Panc1 (cell line): ENCODE measurements at places on chromosomes 6 and 20.
A peak's percentile ranks its signal among the peaks of the same experiment; 100 is the strongest.

DNA sequence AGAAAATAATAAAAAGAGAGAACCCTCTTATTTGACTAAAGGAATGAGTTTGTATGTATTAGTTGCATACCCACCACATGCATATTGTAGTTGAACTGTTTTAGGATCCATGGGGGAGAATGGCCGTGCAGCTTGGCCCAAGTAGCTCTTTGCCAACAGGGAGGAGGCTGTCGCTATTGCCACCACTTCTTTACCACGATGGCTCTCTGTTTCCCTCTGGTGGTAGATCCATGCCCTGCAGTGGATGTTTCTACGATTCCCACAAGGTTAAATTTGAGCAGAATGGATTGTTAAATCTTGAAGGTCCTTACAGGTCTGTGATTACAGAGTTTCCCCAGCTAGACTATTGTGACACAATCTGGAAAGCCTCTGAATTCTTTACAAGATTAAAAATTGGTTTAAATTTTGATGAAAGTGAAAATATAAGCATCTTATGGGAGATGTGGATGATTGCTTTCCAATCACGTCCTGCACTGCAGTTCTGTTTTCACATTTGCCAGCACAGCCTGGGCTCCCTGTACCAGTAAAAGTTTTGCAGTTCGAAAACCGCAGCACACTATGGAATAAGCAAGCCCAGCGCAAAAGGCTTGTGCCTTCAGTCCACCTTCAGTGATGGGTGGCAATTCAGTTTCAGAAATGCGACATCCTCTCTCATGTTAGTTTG, 34.4 kb upstream of the FNDC1 start:
- peak; percentile 74 for DNase-seq

GRCh38 chr20:61352346-61353260, 100.5 kb downstream of the CDH4 start:
- DNase-seq, result no peak

- DNase-seq, result no peak
Measured at GRCh38 chr20:4563534-4563933, 158.2 kb upstream of the PRND start.

- DNase-seq, result no peak
Measured at GRCh38 chr6:134474955-134475354, 157.0 kb upstream of the SGK1 start.

GRCh38 chr6:12355354-12355753, 65.2 kb downstream of the EDN1 start:
- no peak for DNase-seq

GRCh38 chr6:31736768-31737314, 511 bp upstream of the CLIC1 start:
- no peak for DNase-seq

DNA sequence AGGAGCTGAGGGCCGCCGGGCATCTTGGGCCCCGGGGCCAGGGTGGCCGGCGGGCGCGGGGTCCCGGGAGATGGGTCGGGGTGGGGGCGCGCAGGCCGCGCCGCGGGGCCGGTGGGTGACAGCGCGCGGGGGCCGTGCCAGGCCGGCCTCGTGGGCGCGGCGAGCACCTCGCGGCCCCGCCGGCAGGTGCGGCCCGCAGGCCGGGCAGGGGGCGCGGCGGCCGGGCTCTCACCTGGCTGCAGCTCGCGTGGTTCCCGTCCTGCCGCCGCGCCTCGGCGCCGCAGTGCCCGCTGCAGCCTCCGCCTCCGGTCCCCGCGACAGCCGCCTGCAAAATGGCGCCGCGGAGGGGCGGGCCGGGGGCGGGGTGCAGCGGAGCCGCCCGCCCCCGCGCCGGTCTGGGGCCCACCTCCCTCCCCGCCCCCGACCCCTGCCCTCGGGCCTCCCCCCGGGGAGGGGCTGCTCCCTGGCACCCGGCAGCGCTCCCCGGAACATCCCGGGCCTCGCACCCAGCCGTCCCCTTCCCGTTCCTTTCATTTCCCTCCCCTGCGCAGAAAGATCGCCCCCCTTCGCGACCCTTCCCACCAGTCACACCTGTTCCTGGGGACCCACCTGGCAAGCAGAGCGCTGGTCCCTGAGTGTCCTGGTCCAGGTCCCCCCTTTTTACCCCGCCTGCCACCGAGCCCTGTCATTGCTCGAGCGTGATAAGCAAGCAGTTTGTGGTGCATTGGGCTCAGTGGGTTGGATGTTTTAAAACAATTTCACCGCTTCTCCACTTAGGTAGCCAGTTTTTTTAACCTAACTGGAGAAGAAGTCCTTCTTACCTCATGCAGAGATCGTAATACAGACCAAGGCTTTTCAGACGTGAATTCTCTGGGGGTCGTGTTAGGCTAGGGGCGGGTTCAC, at the start of gene SLC23A2:
SLC23A2 (minus strand) TSS at position 337 of the 903 bp plus-strand sequence. CDS start 68,948 bp downstream, outside the sequence.
- DNase-seq, result no peak

DNA sequence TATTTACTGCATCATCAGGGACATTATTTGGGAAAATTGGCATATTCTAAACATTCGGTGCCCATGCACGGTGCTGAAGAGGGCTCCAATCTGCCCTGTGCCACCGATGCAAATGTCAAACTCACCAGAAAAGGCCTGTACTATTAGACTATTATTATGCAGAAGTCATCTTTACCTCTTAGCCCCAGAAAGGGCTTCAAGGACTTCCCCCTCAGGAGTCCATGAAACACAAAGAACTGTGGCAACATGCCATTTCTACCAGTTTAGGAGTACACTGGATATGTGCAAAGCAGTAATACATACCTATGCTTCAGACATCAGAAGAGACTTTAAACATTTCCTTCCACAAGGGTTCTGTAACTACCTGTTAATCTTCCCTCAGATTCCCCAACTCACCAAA, 8.6 kb downstream of the DIDO1 start:
- DNase-seq, result no peak
